ENCODE measurements at places on chromosomes 1 and 21.
A peak's percentile ranks its signal among the peaks of the same experiment; 100 is the strongest.

- no peak for DNase-seq
These were observed 14.7 kb upstream of the SLC19A1 start for GRCh38 chr21:45556645-45557615.

DNA sequence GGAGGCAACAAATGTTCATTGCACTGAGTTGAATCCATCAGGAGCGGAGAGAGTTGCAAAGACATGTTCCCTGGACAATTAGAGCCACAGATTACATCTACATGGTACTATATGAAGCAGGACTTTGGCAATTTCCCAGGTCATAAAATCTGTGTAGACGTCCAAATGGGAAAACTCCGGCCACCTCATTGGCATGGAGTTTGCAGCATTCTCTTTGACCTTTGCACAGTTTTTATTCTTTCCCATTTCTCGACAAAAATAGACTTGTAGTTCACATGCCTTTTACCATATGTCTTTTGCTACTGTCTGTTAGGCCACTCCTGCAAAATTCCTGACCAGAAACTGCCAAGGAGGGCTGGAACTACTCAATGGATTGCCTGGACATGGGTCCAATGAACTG lies 48.2 kb downstream of the UBE2T start:
- no peak for DNase-seq

- no peak for DNase-seq
These were observed 235.7 kb downstream of the BACH1 start for GRCh38 chr21:29534448-29534847.

- DNase-seq, result no peak
These were observed 1.3 kb upstream of the SLC30A1 start for GRCh38 chr1:211580303-211580687.

- DNase-seq, result no peak
These were observed 300.6 kb upstream of the PRMT6 start for GRCh38 chr1:106755682-106756406.

DNA sequence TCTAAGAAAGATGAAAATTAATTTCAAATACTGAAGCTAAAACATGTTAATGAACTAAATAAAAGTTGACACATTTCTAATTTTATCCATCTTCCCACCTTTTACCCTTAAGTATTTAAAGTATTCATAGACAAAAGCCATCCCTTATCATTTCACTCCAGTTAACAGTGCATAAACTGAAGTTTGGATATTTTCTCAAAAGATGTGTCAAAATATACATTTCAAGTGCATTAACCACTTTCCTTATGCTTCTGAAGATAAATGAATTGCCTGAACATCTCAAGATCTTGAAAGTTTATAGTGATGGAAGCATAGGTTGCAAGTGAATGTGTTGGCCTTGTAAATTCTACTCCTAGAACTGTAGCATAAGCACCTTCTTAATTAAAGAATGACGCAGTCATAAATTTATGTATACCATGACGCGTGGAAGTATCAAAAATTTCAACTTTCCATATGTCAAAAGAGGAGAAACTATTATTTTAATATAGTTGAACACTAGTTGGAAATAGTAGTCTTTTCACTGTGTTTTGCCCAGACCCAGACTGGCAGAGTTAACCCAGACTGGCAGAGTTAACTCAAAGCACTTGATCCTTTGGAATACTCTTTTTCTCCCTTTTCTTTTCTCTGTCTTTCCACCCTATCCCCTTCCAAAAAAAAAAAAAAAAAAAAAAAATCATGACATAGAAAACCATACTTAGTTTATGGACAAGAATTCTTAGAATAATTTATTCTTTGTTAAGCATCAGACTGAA lies 282.6 kb upstream of the C1orf105 start:
- no peak for DNase-seq

GRCh38 chr1:101905283-101905835 lies 91.4 kb downstream of the OLFM3 start:
- DNase-seq, result no peak

- DNase-seq, result no peak
These were observed 23.4 kb downstream of the CTBS start for GRCh38 chr1:84550826-84551225.

DNA sequence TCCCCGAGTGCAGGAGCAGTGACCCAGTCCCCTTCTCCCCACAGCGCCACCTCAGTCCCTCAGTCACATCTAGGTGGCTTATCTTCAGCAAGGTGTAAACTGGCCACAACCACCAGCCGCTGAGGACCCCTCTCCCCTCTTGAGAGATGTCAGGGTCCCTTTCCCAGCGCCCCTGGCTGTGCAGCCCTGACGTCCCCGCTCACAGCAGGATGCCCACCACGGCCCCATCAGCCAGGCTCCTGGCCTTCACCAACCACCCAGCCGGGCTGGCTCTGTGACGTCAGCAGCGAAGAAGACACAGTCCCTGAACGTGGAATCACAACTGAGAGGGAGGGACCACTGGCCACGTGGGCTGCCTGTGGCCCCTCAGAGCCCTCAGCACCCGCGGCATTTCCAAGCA lies 249.4 kb downstream of the NPHP4 start:
- no peak for DNase-seq

- DNase-seq, result no peak
These were observed 118.9 kb upstream of the ZC3H11B start for GRCh38 chr1:219731771-219732170.

DNA sequence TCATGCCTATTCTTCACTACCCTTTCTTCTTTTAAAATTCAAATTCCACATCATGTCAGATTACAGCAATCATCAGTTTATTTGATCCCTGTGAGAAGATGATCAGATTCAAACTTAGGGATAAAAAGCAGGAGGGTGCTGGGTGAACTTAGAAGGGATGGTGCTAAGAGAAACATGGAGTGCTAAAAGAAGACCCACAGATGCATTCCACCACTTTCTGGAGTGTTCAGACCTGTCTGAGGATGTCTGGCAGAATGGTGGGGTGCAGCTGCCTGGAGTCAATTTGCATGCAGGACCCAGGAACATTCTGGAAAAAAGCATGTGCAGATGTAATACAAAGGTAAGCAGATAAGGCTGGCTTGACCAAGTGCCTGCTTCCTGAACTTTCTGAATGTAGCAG lies 372.9 kb upstream of the RUNX1 start:
- DNase-seq, result no peak

- DNase-seq, result no peak
These were observed 96.2 kb downstream of the ZMYM4 start for GRCh38 chr1:35364741-35365140.

DNA sequence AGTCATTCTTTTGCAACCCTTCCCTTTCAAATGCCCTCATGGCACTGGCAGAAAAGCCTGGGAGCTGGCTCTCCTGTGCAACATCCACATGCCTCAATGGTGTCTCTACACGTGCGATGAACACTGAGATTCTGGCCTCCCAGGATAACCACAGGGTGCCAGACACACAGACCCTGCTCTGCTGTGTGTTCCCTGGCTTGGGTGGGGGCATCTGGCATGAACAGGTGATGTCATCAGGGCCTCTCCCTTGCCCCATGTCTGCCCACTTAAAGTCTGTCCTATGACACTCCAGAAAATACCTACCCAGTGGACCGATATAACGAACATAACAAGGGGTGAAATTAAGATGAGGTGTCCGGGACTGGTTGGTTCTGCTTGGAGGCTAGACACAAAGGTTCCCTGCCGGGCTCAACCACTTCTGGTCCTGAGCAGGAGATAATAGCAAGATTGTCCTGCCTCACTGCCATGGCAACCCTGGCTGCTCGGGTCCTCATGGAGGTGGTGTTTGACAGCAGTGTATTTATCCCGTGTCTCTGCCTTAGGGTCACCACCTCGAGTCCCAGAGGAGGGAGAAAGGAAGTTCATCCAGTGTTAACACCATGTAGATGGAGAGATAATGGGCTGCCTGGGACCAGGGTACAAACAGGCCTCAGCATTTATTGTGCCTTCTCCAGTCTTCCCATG lies 19.3 kb downstream of the INSRR start:
- no peak for DNase-seq

DNA sequence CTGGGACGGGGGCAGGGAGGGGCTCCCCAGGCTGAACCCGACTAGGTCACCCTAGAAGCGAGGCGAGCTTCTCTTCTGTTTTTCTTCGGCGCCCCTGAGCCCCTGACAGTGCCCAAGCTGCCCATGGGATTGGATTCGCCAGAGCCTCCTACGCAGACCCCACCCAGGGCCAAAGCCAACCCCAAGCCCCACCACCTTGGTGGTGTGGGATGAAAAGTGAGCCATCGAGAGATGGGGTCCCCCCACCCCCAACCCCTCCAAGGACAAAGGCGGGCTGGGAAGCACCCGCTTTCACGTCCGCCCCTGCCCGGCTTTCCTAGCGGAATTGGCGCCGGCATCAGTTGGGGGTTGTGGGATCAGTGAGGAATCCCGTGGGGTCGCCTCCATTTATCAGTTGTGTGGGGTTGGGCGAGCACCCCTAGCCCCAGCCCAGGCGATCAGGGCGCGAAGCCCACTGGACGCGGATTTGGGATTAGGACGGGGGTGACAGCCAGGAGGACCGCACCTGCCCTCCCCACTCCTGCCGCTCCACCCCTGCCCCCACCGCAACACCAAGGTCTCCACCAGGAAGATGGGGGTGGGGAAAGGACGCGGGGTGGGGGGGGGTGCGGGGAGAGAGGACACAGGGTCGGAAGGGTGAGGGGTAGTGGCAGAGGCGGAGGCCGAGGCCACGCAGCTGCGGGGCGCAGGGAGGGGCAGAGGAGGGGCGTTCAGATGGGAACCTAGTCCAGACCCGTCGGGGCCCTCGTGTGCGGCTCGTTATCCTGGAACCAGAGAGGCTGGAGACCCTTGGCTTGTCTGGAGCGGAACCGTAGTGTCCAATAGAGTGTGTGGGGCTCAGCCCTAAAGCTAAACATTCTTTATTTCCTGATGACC lies 4.4 kb downstream of the TSPEAR start:
- no peak for DNase-seq

DNA sequence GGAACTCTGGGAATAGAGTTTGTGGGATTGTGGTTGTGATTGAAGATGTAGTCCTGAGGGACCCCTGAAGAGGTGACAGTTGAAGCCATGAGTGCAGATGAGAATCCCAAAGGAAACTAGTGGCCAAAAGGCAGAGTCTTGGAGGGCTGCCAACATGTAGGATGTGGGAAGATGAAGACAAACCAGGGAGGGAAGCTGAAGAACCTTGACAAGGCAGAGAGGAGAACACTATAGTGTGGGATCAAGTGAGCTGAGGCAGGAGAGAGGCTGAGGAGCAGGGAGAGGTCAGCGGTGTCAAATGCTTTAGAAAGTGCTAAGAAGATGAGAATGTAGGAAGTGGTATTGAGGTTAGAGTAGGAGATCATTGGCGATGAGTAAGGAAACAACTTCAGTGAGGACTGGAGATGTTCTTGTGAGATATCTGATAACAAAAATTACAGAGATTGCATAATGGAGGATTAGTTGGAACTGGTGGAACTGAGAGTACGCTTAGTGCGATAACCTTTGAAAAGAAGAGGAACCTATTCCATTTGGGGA lies 88.5 kb upstream of the VCAM1 start:
- no peak for DNase-seq

GRCh38 chr1:31723828-31724359 lies 20.1 kb upstream of the COL16A1 start:
- no peak for DNase-seq

DNA sequence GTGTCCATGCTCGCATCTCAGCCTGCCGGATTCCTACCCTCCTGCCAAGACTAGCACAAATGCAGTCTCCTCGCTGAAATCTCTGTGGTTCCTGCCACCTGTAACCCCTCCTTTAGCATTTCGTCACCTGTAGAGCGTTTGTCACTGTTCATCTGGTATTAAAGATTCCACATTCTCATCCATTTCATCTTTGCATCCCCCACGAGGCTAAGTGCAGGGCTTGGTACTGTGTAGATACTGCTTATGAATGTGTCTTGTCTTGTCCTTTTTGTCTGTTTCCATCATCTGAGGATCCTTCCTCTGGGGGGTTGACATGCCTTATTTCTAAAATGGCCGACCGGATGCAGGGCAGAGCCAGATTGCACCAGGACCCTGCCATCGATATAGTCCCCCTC lies 53.7 kb upstream of the DNAJC6 start:
- DNase-seq, result no peak

DNA sequence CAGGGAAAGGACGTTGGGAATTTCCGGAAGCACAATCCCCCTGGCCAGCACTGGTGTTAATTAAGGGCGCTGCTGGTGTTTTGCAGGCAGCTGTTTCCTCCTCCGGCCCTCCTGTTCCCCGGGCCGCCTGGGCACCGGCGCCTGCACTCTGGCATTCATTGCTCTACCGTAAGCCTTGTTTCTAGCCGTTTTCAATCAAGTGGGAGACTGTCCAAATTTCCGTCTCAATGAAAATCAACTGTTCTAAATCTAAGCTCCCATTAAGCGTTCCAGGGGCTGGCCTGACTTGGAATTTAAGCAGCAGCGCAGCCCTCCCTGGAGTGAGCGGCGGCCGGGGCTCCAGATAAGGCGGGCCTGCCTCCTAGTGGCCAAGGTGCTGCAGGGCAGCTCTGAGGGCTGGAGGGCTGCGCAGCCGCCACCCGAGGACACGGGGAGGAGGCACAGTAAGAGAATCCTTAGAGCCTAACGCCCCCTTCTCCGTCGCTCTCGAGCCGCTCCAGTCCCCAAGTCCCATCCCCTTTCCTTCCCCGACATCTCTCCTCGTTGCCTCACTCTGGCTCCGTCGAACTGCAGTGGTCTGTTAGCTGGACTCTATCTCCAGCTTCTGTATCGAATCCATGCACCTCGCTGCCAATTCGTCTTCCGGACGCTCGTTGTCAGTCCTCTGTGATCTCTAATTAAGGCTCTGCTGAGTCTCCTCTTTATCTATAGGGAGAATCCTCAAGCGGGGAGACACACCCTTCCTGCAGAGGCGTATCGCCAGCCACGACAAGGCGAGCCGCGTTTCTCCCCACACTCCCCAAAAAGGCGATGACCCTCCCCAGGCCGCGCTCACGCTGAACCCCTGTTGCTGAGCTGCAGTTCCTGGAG lies 57.8 kb upstream of the LRRC8D start:
- DNase-seq, result peak; percentile 49

- DNase-seq, result no peak
These were observed 59.7 kb upstream of the ZNF326 start for GRCh38 chr1:89935235-89935634.

GRCh38 chr1:39877980-39878956 lies 5.0 kb downstream of the TRIT1 start:
- DNase-seq, result no peak

DNA sequence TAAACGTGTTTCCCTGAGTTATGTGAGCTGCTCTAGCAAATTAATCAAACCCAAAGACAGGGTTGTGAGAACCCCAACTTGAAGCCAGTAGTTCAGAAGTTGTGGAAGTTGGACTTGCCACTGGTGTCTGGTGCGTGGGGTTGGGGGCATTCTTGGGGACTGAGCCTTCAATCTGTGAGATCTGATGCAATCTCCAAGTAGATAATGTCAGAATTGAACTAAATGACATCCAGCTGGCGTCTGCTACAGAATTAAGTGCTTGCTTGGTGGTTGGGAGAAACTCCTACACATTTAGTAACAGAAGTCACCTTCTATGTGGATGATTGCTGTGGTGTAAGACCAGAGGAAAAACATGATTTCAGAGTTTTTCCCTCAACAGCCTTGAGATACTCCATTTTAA lies 207.4 kb downstream of the FGGY start:
- DNase-seq, result no peak

DNA sequence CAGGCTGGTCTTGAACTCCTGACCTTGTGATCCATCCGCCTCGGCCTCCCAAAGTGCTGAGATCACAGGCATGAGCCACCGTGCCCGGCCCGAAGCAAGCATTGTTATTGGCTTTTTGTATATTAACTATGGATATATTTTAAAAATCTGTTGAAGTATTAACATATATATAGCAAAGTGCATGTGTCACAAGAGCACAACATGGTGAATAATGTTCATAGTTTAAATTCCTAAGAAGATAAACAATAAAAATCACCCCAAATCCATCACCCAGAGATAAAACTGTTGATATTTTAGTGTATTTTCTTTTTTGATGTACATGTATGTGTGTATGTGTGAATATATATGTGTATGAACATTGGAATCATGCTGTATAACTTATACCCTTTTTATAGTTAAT lies 9.1 kb upstream of the FOXE3 start:
- DNase-seq, result no peak

Data from NCI-H1930 (cell line).